ENCODE measurements at places on chromosomes 13 and 19.
A peak's percentile ranks its signal among the peaks of the same experiment; 100 is the strongest.

DNA sequence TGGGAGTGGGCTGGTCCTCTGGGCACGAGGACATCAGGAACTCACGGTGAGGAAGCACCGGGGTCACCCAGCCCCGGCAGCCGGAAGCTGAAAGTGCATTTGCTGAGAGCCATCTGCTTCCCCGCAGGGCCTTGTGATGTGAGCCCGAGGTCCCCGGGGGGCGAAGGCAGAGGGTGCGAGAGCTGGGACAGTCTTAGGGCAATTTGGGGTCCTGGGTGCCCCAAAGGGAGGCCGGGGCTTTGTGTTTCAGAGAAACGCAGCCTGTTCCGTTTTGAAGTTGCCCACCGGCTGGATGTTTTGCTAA is 4.8 kb downstream of the F2RL3 start:
- no peak for DNase-seq

- DNase-seq = no peak
Measured at GRCh38 chr13:73090823-73091187, 32.0 kb downstream of the KLF5 start.

DNA sequence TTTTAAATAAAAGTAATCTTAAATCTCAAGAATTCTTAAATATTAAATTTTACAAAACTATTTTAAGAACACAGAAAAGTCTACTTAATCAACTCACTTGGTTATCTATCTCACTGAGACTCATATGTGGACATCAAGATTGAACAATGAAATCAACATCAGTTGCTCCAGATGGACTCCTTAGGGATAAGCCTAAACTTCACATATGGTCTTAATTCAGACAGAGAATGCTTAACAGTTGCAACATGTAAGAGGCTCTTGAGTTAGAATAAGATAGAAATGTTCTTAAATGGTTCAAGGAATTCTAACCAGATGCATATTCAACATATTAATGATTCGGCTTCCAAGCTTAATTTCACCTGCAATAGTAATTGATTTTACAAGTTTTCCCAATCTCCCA is 1730.9 kb downstream of the PCDH9 start:
- no peak for DNase-seq

DNA sequence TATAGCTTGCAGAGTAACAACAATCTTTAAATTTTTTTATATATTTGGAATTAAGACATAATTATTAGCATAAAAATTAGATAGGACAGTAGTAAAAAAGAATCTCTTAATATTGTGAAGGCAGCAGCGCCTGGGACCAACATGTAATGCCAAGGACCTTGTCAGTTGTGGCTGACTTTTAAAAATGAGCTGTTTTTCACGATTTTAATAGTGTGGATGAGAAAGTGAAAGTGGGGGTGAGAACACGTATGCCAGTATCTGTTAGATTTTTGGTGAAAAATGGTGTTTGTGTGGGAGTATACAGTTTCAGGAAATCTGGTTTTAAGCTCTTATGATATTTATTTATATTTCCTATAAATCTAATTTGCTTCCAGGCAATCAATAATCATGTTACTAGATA is 125.2 kb downstream of the LMO7 start:
- no peak for DNase-seq

DNA sequence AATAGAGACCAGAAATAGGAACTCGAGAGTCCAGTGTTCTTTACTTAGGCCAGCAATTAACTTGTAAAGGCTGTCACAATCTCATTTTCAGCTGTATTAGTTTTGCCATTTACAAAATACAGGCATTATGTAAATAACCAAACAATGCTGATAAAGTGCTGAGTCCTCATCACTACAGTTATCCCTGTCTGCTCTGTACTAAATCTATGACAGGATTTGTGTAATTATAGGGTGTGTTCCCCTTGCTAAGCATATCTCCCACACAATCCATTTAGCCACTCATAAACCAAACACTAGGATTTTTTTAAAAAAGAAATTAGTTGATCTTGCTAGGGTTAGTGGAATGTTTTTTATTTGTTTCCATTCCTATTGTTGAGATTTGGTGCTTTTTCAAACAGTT is 23.2 kb downstream of the PDX1 start:
- peak; percentile 63 for DNase-seq

GRCh38 chr19:47093841-47094240 is 19.7 kb downstream of the ZC3H4 start:
- DNase-seq = no peak

GRCh38 chr13:102901615-102902305 is 55.9 kb downstream of the ERCC5 start:
- no peak for DNase-seq

DNA sequence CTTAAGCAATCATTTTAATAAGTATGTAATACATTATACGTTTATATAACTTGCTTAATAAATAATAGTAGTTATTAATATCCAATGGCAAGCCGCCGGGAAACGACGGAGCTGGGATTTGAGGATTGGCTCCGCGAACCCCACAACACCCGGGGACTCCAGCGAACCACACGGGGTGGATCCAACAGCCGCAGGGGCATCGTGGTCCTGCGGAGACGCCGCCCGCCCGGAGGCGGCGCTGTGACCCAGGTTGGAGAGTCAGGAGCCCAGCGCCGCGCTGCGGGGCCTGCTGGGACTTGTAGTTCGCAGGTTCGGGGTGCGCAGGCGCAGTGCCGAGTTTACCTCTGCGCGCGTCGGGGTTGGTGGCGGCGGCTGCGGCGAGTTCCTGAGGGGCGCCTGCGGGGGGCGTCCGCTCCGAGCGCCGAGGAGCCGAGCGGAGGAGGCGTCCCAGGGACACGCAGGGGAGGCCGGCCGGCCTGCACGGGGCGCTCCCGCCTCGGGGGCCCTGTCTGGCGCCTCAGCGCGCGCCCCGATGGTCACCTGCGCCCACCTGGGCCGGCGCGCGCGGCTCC is at the start of gene ZNF554:
TSS of gene ZNF554 (plus strand) at position 329 of the 572 bp plus-strand sequence. CDS start at position 533, 204 bp downstream.
- peak; percentile 92 for DNase-seq

- no peak for DNase-seq
Measured at GRCh38 chr13:35851356-35851755, 279.8 kb downstream of the DCLK1 start.

DNA sequence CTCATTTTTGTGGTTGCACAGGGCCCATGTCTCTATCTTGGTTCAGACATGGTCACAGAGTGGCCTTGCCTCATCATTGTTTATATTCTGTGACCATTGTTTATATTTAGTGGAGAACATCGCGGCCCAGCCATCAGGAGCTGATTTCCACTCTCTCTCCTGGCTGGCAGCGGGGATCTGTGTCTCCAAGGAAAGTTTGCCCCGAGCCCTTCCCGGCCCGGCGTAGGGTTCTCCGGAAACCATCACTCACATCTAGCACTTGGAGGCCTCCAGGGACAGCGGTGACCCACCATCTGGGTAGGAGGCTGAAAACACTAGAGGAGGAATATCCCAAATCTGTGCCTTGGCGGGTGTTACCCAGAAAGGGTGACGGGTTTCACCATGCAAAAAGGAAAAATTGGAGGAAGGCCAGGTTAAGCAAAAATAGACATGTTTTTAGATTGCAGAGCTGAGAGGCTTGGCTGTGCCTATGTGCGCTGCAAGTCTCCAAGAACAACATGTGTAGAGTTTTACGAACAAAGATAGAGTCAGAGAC is 726 bp upstream of the ZNF358 start:
- no peak for DNase-seq

DNA sequence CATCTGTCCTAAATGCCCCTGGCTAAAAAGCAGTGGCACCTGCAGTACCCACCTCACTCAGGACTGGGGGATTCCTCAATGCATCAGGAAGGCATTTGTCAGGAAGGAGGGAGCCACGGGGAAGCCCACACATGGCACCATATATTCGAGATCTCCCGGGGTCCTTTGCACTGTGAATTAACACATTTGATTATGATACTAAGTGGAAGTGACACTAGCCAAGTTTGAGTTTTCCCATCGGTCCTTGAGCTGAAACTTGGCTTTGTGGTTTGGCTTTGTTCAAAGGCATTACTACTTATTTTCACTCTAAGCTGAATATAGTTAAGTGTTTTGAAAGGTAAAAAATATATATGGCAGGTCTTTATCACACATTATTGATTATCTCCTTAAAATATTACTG is 168.7 kb upstream of the MYO16 start:
- no peak for DNase-seq

DNA sequence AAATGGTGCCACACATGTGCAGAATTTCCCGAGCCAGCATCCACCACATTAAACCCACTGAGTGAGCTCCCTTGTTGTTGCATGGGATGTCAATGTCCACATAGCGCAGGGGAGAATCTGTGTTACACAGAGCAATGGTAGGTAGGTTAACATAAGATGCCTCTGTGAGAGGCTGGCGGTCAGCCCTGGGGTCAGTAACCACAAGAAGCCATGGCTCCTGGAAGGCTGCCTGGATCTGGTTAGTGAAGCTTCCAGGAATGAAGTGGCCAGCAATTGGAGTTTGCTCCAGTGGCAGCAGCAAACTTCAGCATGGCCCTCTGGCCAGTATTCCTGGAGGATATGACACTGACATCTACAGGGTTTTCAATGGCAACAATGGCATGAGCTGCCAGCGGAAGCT is 37.0 kb upstream of the PCDH9 start:
- DNase-seq = no peak

GRCh38 chr19:33430674-33431277 is 57.3 kb downstream of the CEBPG start:
- peak; percentile 46 for DNase-seq

DNA sequence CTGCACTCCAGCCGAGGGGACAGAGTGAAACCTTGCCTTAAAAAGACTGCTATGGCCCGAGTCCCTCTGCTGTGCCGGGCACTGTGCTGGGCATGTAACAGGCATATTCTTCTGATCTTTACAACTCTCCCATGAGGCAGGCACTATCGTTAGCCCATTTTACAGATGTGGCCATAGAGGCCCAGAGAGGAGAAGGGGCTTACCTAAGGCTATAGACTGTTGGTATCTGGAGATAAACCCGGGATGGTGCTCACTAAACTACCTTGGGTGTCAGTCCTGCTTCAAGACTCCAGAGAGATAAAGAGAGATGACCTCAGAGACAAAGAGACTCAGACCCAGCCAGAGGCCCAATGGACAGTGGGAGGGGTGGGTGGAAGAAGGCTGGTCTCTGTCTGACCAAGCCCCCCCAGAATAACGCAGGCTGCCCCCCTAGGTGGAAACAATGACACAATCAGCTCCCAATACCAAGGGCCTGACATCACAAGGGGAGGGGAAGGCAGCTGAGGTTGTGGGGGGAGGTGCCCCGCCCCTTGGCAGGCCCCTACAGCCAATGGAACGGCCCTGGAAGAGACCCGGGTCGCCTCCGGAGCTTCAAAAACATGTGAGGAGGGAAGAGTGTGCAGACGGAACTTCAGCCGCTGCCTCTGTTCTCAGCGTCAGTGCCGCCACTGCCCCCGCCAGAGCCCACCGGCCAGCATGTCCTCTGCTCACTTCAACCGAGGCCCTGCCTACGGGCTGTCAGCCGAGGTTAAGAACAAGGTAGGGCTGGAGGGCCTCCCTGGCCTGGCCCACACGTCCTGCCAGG is at the start of gene CNN1:
TSS of gene CNN1 (plus strand) at position 620 of the 805 bp plus-strand sequence. CDS start at position 697, 77 bp downstream.
- DNase-seq = no peak

DNA sequence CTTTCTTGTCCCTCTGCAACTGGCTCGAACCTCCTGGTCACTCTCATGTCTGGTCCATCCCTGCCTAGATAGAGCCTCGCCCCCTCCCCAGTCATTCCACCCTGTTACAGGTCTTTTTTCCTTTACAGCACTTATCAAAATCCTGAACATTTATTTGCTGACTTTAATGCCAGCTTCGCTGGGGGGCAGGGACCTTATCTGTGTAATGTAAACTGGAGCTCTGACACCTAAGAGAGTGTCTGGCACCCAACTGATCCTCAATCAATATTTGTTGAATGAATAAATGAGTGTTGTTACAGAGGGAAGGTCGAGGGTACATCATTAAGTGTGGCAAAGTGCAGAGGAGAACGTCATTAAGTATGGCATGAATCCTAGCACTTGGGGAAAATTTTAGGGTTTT is 16.7 kb downstream of the FAAP24 start:
- no peak for DNase-seq

DNA sequence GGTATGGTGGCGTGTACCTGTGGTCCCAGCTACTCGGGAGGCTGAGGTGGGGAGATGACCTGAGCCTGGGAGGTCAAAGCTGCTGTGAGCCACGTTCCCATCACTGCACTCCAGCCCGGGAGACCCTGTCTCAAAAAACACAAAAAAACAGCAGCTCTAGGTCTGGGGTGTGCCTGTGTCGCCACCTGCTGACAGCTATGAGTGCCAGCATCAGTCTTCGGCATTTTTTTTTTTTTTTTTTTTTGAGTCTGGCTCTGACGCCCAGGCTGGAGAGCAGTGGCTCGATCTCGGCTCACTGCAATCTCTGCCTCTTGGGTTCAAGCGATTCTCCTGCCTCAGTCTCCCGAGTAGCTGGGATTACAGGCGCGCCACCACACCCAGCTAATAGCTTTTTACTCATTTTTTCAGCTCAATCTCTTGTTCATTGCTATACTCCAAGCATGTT is 10.1 kb downstream of the AP2S1 start:
- peak; percentile 45 for DNase-seq

GRCh38 chr13:104993708-104994107 is 1541.8 kb downstream of the EFNB2 start:
- DNase-seq = no peak

- no peak for DNase-seq
Measured at GRCh38 chr13:113671066-113672001, 4.3 kb downstream of the GRK1 start.

DNA sequence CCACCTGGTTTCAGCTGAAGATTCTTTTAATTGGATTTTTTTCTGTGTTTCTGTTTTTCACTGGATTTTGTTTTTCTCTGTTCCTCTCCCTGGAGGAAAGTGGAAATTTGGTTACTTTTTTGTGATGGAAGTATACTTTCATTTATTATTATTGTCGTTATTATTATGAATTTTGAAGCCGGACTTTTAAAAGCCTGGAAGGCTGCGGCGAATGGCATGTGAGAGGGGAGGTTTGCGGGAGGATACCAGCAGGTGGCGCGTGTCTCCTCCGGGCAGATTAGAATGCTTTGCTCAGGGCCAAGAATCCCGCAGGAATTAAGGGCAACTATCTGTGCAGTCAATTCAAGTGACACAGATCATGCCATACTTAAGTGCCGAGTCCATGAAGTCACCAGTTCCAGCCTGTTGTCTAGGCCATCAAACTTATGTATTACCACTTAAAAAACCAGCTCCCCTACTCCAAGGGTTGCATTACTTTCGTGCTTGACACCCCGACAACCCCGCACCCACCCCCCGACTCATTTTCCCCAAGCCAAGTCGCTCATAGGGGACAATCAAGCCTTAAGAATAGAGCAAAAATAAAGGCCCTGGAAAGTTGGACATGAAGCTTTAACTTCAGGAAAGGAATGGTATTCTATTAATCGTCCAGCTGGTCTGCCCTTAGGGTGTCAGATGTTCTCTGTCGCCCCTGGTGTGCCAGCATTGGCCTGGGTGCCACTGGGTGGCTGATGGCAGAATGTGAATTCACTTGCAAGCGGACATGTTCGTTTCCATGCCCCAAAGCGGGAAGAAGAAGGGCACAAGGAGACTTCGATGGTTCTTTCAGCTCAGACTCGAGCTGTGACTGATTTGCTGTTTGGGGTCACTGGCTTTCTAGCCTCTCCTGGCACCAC is 1.3 kb upstream of the LRCH1 start:
- peak; percentile 27 for DNase-seq

Measured in NCI-H774 (cell line).